ENCODE measurements at places on chromosomes 6 and 20.

GRCh38 chr6:54617730-54618129, 228.8 kb upstream of the FAM83B start:
- no peak for DNase-seq

DNA sequence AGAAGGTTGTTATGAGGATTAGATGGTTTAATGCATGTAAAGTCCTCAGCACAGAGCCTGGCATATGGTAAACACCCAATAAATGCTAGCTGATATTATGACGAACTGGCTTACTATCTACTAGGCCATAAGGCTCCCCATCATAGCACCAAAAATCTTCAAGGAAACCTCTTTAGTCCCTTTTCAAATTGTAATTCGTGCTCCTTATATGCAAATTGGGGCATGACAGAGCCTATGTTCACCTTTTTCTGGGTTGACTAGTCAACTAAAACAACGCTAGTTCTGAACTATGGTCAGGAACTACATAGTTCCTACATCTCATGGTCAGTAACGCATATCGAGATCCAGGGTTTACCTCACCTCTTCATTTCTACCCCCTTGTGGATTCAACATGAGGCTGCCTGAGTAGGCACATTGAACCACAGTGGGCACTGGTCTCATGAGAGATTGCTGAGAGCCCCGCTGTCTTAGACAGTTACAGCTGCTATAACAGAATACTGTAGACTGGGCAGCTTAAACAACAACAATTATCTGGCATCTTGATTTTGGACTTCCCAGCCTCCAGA, 97.2 kb upstream of the TNFAIP3 start:
- DNase-seq, result no peak

- DNase-seq, result no peak
Measured at GRCh38 chr6:7254980-7255835, 57.8 kb downstream of the SSR1 start.

DNA sequence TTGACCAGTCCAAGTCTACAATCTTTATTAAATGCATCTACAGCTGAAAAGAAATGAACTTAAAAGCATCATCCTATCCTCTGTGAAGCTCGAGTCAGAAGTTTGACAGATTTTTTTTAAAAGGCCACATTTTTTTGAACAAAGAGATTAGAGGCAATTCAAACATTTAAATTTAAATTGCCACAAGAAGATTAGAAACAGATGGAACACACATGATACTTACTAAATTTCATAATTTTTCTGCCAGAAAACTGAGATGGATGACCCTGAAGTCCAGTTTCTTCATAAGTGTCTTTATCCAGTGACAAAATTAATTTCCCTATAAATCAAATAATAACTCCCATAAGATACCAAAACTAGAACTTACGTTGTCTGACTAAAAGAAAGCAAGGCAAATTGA, 4.3 kb downstream of the RPP40 start:
- no peak for DNase-seq

GRCh38 chr6:86153521-86153920, 510.8 kb upstream of the SYNCRIP start:
- DNase-seq, result no peak

DNA sequence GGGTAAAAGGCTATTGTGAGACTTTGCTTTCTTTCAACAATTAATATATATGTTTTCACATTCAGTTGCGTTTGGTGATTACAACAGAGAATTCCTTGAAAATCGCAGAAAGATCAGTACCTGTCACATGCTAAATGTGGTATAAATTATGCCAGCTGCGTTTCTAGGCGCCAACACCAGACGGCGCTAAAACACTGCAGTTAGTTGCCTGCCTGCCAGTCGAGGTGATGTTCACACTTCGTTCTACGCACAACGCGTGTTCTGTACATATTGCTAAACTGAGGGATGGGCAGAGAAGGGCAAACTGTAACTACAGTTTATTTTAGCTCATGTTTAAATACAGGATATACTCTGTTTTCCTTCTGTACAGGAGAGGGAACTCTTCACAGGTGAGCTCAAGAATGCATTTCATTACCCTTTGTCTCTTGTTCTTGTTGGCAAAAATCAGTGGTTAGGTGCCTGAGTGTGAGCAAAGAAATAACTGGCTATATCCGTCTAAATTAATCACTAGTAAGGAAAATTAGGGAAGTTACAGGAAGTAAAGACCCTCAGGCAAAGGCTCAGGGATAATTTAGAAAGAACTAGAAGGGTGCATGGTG, 100.1 kb upstream of the RGS17 start:
- peak; percentile 4 for DNase-seq

DNA sequence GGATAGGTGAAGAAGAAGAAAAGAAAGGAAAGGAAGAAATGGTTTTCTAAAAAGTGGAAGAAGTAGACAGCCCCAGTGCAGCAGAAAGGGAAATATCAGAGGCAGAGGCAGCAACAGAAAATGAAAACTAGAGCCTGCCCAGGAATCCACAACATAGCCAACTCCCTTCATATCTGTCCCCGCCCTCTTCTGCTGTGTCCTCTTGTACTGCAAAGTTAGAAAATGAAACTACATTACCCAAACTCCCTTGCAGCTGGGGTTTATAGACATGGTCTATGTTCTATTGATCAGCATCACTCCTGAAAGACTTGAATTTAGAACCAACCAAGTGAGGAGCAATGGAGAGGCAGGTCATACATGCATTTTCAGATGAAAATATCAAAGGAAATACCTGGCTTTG, 200.5 kb upstream of the PHACTR1 start:
- no peak for DNase-seq

- no peak for DNase-seq
Measured at GRCh38 chr6:44779130-44779826, 391.8 kb downstream of the CDC5L start.

- no peak for DNase-seq
Measured at GRCh38 chr20:45407067-45407745, 883 bp upstream of the DBNDD2 start.

DNA sequence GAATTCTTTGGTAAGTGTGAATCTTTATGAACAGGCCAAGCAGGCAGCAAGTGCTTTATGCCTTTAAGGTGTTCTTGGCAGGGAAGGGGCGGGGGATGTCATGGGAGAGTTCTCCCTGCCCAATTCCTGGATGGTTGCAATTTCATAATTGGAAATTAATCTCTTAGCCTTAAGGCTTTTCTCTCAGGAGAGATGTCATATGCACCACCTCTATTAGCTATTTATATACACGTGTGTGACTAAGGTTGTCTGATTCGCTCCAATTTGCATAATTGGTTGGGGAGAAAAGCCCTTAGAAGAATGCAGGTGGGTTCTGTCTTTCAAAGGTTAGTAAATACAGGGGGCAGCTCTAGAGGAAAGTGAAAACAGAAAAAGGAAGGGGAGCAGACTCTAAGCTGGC, 5.2 kb upstream of the ENPP5 start:
- no peak for DNase-seq

GRCh38 chr6:166492092-166492741, 94.3 kb downstream of the RAMACL start:
- DNase-seq, result no peak

GRCh38 chr6:139243536-139243935, 48.3 kb downstream of the TXLNB start:
- no peak for DNase-seq

DNA sequence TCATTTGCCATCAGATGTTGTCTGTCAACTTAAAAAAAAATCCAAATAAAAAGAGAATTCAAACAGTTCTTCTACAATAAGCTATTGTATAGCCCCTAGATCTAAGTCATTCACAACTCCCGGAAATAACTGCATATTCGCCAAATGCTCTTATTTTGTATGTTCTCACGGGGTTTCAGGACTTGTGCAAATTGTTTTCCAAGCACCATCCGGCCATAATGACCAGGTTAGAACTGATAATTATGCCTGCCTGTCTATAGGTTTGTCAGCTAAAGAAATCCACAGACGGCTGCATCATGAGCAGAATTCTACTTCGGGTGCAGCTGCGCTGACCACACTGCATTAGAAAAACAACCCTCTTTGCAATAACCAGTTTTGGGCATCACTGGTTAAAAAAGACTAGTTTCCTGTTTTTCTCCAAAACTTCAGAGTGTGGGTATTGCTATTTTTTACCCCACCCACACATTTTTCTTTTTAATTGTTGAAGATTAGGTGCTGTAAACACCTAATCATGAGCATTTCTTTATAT, 87.7 kb downstream of the HIVEP2 start:
- no peak for DNase-seq

DNA sequence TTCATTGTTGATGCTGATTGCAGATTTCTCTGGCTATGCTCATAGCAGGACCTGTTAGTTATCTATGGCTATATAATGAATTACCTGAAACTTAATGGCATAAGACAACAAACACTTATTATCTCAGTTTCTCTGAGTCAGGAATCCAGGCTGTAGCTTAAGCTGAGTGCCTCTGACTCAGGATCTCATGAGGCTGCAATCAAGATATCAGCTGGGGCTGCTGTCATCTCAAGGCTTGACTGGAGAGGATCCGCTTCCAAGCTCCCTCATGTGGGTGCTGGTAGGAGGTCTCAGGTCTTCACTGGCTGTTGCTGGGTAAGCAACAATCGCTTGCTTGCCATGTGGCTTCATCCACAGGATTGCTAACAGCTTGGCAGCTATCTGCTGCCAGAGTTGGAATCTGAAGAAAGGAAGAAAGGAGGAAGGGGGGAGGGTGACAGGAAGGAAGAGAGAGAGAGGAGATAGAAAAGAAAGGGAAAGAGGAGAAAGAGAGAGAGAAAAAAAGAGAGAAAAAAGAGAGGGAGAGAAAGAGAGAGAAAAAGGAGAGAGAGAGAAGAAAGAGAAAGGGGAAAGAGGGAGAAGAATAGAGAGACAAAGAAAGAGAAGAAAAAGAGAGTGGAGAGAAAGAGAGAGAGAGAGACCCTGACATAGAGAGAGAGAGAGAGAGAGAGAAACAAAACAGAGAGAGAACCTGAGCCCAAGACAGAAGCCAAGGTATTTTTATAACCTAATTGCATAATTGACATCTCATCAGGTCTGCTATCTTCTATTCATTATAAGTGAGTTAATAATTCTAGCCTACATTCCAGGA, 579.0 kb upstream of the BTBD3 start:
- DNase-seq, result no peak

GRCh38 chr6:5379647-5380242, 118.4 kb downstream of the FARS2 start:
- no peak for DNase-seq

DNA sequence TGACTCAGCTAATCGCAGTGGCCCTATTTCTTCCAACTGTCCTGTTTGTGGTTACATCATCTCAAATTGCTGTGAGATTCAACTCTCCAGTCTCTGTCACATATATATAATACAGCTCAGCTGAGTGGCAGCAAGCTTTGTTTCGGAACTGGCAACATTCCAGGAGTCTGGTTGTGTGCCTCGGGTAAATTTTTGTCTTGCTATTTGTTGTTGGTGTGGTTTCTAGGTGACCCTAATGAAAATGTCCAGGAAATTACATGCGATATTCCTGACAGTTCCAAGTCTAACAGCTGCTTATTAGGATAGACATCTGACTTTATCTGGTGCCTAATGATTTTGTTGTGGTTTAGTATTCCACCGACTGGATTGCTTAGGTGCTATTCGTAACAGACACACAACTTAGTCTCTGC, 581.8 kb downstream of the CD109 start:
- DNase-seq, result no peak

- DNase-seq, result no peak
Measured at GRCh38 chr6:128098000-128098581, 197.2 kb upstream of the THEMIS start.

DNA sequence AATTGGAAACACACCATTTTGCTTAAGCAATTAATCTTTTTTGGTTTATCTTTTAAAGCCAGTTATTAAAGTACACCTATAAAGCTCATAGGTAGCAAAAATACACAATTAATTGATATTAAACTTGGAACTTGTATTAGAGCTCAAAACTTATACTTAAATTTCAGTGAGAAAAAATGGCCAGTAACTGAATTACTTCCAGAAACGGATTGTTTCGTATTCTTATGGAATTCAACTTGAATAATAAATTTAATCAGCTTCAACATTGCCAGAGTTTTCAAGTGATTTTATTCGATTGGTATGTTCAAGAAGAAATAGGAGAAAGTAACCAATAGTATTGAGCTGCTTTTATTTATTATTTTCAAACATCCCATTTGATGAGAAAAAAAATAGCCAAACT, 112.7 kb upstream of the PDE10A start:
- no peak for DNase-seq

- peak; percentile 4 for DNase-seq
Measured at GRCh38 chr6:166707045-166707444, 80.0 kb upstream of the RPS6KA2 start.

DNA sequence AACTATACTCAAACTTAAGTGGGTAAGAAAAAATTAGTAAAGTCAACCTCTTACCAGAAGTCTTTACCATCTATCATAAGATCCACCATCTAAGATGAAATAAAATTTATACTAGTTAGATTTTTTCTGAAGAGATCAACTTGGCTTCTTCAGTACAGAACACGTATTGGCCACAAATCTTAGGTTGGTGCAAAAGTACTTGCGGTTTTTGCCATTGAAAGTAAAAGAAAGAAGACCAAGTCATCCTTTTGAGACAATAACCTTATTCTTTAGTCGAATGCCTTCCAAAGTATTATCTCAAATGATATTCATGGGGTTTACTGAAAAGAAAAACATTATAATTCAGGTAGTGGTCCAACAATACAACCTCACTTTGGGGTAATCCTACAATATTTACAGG, 292.6 kb upstream of the PTCHD4 start:
- no peak for DNase-seq

DNA sequence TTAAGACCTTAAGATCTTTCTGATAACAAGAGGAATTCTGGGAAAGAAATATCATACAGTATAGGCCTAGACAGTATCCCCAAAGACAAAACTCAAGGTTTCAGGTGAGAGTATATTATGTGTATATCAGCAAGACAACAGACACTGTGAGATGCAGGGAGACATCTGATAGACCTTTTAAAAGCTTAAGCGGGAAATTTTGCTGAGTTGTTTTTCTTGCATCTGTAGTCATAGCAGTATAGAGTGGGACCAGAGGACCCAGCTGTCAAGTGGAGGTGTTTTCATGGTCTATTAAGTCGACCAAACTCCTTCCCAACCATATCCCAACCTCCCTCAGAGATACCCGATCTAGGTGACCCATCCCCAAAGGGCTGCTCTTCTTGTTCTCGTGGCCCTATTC, 98.1 kb upstream of the THEMIS start:
- DNase-seq, result no peak

GRCh38 chr20:62481425-62482145, 5.8 kb upstream of the GATA5 start:
- no peak for DNase-seq

GRCh38 chr20:34983995-34984735, 28.5 kb downstream of the MYH7B start:
- no peak for DNase-seq

Measured in stimulated activated CD4-positive, alpha-beta T cell treated with anti-CD3 and anti-CD28 coated beads, Interleukin-15, amount 100 ng/mL, for 48 hours (primary cell).